Pancreas (tissue), 10 donors: ENCODE measurements at places on chromosomes 7 and 10. TPM values are rescaled to one million over a fixed set of nuclear protein-coding genes. Genes with fewer than 3 reads are reported as not detected.

GRCh38 chr7:116426428-116427156 lies 72.9 kb upstream of the CAV2 start:
- no peaks in the 10 kb centered on the region for H3K36me3 ChIP-seq
- H3K4me1 ChIP-seq = peaks cover 12% of the 10 kb centered on the region
- H3K27me3 ChIP-seq = no peaks in the 10 kb centered on the region

- peaks cover 4% of the 10 kb centered on the region for H3K27me3 ChIP-seq
- no peaks in the 10 kb centered on the region for H3K36me3 ChIP-seq
- no peak for DNase-seq
These were observed 323.1 kb upstream of the GALNT17 start for GRCh38 chr7:70808876-70809275.

Gene CYP3A7
- polyA plus RNA-seq = 0.11 TPM

DNA sequence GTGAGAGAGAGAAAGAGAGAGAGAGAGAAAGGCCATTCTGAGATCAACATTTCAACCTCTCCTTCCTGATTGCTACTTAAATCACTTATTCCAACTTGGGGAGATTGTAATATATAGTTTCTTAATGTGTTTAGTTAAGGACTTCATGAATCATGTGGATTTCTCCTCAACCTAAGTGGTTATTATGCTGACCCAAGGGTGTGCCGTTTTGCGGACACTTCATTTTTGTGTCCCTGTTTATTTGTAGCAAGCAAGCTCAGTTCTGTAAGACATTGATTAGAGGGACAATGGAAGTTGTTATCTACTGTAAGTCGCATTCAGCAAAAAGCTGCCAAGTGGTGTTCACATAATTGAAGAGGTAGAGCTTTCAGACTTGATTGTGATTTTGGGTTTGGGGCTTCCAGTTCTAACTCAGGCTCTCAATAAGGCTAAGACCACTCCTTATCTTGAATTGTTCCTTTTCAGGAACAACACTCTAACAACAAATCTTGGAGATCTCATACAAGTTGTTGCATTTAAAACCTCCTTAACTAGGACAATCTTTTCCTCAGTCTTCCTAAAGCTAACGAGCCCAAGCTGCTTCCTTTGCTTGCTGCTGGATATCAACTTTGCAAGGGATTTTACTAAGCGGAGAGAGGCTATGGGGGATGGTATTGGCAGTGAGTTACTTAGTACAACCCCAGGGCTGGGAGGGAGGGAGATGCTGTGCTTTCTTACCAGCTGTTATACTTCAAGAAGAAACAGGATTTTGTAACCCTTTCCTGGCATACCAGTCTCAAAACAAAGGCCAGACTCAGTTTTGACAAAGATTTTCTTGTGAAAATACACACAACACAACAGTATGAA lies 19.8 kb upstream of the COL1A2 start:
- H3K27me3 ChIP-seq = no peaks in the 10 kb centered on the region
- peak; percentile 20 for DNase-seq
- no peak overlapping the region for H3K4me3 ChIP-seq
- H3K36me3 ChIP-seq = no peaks in the 10 kb centered on the region

Gene CH25H
- 0.49 TPM for polyA plus RNA-seq
